Cardiac fibroblast (primary cell): ENCODE measurements at places on chromosomes 6 and 20.

DNA sequence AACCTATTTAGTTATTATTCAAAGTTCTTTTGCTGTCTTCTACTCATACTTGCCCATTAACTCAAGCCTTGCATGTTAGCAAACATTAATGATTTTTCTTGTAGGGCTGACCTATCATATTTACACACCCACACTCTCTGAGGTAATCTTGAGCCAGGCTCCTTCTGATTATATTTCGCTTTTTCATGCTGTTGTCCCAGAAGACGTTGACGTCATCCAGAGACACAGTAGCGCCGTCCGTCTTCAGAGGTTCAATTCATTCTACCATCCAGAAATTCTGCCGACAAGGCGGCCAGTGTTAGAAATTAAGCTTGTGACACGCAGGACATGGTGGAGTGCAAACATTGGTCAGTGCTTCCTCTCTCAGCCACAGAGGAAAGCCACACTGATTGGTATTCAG, 584.7 kb downstream of the BMP2 start:
- DNase-seq = no peak

GRCh38 chr6:111258615-111259088, 171.3 kb downstream of the SLC16A10 start:
- DNase-seq = no peak

DNA sequence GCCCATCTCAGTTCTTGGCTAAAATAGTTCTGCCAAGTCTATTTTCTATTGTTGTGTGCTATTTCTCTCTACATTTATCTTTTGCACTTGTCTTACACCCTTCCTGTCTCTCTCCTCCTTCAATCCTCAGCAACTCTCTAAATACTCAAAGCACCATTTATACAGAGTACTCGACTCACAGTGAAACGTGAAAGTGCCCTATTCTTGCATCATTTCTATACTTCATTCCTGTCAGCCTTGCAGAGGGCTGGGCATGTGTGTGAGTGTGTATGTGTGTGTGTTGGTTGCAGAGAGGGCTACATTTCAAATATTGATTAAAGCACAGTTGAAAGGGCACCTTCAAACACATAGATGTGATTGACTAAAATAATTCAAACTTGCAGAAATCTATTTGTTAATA, 373.2 kb upstream of the MANEA start:
- DNase-seq = no peak

GRCh38 chr6:10175362-10175761, 239.5 kb downstream of the TFAP2A start:
- DNase-seq = no peak

DNA sequence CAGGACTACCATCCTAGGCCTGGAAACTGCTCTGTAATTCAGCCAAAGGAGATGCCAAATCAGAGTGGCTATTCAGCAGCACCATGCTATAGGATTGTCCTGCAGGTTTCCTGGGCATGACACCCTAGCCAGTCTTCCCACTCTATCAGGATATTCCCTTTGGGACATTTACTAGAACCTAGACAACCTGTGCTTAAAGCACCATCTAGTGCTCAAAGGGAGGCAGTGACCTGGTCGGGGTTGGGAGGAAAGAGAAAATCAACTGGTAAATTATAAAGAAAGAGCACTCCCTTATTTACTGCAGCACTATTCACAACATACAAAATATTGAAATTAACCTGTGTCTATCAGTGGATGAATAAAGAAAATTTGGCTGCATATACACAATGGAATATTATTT, 67.2 kb upstream of the SMLR1 start:
- peak; percentile 65 for DNase-seq

DNA sequence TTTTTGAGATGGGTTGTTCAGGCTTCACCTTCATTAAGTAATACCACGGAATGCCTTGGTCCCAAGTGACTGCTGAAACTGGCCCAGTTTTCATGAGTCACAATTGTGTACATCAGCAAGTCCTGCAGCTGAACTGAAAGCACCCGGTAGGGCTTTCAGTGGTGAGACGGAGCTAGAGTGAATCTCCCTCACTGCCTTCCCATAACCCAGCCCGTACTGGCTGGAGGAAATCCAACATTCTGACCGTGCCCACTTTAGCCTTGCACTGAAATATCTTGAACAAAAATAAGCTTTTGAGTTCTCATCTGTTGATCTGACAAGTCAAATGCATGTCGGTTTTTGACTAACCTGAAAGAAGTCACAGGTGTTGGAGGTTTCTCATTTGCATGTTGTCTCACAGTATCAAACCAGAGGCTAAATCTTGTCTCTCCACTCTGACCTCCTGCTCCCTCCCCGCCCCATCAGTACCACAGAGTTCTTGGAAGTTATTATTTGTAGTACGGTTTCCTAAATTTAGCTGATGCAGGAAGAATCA, 35.9 kb downstream of the DUSP22 start:
- DNase-seq = peak; percentile 91

DNA sequence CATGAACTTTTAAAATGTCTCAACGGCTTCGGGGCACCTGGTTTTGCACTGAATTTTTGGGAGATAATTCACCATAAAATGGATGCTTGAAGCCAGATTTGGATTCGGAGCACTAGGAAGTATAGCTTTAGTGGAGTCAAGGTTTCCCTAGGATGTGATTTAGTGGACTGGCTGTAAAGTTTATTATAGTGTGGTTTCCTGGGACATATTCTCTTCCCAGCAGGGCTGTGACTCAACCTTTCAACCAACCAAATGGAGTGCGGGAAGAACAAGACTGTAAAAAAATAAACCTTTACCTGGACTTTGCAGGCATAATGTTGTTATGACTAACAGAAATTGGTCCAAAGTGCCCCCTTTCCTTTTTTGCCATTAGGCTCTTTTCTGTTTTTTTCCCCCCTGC, 327.4 kb upstream of the MAN1A1 start:
- DNase-seq = no peak

DNA sequence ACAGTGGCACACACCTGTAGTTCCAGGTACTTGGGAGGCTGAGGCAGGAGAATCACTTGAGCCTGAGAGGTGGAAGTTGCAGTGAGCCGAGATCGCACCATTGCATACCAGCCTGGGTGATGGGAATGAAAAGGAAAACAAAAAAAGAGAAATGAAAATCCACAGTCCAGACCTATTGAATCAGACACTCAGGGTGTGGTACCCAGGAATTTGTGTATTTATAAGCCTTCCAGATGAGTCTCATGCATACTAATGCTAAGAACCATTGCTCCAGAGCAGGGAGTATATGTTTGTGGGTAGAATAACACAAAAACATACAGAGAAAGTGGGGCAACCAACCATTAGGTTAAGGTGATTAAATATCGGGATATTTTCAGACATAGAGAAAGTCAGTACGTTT, 36.1 kb upstream of the PLCB4 start:
- no peak for DNase-seq

DNA sequence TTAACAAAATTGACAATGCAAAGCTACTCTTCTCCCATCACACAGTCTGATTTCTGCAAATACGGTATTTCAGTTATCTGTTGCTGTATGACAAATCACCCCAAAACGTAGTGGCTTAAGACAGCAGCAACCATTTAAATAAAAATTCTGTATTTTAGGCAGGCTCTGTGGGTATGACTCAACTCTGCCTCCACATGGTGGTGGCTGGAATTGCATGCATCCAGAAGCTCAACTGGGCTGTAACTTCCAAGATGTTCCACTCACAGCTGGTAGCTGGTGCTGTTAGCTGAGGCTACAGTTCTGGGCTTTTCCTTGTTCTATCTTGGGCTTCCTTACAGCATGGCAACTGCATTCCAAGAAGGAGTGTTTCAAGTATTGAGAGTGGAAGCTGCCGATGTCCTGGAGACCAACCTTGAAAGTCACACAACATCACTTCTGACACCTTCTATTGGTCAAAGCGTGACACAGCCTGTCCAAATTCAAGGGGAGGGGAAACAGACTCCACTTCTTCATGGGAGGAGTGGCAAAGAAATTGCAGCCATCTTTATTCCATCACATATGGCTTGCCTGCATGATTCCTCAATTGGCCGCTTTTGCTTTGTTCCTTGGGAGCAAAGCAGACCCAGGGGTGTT, 39.7 kb upstream of the TULP1 start:
- no peak for DNase-seq

DNA sequence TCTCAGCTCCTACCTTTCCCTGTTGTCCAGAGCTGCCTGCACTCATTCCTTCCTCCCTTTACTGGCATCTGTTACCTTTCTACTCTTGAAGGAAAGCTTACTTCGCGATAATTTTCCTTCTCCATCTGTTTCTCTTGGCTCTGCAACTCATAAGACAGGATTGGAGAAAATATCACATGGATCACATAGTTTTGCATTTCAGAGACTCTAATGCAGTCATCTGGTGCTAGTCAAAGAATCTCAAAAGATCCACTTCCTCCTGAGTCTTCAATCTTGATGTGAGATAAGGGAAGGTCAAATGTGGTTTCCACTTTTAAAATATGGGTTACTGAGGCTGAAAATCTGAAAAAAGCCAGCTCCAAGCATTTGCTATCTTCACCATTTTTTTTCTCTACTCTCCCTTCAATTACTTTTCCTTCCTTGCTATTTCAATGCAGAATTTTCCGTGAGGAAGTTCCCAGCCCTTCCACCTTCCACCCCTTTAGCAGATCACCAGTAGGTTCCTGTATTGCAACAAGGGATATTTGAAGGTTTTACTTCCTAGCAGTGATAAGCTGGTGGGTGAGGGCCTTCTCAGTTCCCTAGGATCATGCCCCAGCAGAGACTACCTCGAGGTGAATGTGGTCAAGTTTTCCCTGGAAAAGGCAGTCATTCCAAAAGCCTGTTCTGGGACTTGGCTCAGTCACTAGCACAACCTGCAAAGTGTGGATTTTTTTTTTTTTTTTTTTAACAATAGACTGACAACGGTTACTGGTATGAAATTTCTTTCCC, 62.8 kb upstream of the LRRC1 start:
- no peak for DNase-seq

GRCh38 chr6:23036406-23036983, 467.1 kb downstream of the HDGFL1 start:
- peak; percentile 5 for DNase-seq

GRCh38 chr6:170125456-170126300, 165.2 kb downstream of the DLL1 start:
- DNase-seq = no peak

- DNase-seq = no peak
Measured at GRCh38 chr6:4660377-4661321, 115.6 kb upstream of the CDYL start.

DNA sequence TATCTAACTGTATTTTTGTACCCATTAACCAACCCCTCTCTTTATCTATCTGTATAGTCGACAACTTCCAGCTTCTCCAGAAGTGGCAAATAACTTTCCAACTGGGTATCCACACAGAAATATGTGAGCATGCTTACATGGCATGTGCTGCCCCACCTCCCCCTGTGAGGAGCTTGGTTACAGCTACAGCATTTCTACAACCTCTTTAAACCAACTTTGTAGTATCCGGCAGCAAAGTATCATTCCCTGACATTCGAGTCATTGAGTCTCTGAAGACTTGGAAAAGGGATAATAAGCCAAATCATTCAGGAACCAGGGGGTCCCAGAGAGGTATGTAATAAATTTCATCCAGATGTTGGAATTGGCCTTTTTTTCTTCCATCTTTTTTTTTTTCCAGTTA, 48.2 kb upstream of the ASIP start:
- DNase-seq = no peak

GRCh38 chr6:149694921-149695320, 23.0 kb downstream of the LATS1 start:
- no peak for DNase-seq

DNA sequence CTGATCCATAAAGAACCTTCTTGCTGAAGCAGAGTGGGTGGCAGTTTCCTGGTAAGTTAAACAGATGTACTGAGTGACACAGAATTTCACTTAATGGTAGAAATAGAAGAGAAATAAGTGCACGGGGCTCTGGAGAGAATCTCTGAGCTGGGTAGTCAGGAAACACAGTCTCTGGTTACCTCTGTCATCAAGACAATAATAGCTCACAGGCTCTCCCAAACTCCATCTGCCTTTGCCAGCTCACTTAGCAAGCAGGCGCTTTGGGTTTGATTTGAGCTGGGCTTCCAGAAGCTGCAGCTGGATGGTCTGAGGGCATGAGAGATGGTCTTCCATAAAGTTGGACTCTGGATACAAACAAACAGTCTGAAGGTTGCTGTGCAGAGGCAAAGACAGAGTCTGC, 39.6 kb upstream of the PRSS35 start:
- DNase-seq = no peak

DNA sequence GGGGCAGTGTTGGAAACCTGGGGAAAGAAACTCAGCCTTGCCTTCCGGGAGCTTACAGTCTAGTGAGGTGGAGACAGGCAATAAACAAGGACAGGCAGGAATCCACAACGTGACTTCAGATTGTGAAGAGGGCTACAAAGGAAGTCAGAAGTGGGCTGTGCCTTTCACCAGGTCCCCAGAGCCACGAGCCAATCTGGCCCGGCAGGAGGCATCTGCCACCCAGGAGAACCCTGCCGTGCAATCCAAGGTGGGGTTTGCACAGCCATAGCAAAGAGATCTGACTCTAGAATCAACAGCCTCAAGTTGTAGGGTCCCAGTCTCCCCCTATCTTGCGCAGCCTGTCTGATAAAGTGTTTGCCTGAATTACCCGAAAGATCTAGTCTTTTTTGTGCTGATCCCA, 5.5 kb downstream of the SLC32A1 start:
- DNase-seq = no peak

DNA sequence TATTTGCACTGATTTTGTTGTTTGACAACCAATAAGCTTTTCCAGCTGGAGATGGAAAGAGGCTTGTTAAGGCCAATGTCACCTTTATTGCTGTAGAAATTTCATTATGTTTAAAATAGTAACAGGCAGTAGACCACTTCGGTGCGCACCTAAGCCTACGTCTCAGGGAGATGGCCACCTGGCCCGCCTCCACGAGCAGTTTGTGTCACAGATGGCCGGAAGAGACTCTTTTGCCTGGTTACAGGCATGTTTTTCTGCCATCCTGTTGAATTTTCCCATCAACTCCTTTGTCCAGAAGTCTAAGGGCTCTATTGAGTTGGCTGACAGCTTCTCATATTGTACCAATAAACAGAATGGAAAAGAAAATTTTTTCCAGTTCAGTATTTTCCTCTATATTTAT, 51.0 kb downstream of the SLC9A8 start:
- no peak for DNase-seq

GRCh38 chr6:41358503-41358902, 23.1 kb downstream of the NCR2 start:
- no peak for DNase-seq

GRCh38 chr20:59318803-59319202, 18.4 kb downstream of the EDN3 start:
- no peak for DNase-seq

GRCh38 chr6:26003102-26003694, 40.6 kb downstream of the TRIM38 start:
- peak; percentile 74 for DNase-seq

DNA sequence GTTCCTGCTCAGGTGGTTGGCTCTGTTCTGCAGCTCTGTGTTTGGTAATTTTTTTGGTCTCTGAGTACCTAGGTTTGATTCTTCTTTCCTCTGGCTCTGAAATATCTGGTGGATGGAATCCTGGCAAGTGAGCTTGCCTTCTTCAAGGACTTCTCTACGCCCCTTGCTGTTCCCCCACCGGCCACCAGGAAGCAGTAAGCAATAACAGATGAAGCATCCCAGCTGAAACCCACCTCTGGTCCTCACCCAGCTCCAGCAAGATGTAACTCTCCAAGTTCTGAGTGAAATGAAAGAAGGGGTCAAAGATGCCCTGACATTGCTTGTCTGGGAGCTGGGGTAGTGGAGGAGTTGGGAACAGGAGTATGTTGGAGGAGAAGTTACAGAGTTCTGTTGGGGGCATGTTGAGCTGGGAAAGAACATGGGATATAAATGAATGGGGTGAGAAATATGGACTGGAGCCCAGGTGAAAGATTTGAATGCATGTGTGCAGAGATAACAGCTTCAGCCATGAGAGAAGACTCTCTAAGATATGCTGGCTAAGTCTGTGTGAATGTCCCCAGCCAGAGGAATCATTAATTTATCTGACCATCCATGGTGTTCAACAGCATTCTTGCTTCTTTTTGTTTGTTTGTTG, 51.3 kb upstream of the GLP1R start:
- DNase-seq = peak; percentile 46
